Left lobe of liver (tissue), 2 donors: ENCODE measurements at places on chromosomes 1 and 21.

DNA sequence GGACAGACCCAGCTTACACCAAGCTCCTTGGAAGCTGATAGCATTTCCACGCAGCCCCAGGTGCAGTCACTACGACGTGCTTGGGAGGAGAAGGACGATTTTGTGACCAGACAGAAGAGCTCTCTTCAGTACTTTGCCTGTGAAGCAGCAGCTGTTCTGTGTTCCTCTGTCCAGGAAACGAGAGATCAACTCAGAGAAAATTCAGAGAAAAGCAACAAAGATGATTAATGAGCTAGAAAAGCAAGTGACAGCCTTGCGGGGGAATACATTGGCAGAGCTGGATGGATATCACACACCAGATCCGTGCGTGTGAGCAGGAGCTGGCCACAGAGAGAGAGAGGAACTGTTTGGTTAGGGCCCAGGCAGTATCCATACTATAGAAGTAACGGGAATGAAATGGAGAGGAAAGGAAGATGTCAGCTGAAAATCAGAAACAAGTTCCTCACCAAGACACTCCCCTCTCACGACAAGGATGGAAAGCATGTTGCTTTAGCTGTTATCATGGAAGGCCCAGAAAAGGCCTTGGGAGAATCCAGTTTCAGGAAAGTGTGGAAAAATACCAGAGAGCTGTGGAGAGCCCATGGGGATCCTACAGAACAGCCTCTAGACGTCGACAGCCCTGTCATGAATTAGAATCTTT, 106.2 kb downstream of the TOMM20 start:
- peak; percentile 33 for DNase-seq

- no peak for DNase-seq
Measured at GRCh38 chr1:32702599-32703478, at the start of gene SYNC. TSS of gene SYNC (minus strand) at chr1:32702770. CDS start at chr1:32702660, 110 bp downstream.

- no peak for DNase-seq
Measured at GRCh38 chr1:208433971-208434370, 189.8 kb upstream of the PLXNA2 start.

- peak; percentile 22 for DNase-seq
Measured at GRCh38 chr1:223219846-223220610, 77.0 kb upstream of the TLR5 start.

DNA sequence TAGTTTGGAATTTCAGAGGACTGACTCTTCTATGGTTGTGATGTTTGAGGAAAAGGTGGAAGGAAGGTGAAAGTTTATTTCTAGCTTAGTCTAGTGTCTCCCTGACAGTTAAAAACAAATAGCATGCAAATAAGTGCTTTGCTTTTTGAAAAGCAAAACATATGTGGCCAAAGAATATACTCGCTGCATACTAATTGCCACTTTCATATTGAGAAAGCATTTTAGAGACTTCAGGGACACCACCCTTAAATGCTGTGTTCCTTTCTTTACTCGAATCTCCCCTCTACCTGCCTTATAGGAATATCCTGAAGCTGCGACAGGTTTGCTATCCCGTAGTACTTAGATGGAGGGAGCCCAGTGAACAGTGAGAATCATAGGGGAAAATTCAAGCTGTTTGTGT, 23.2 kb downstream of the GLUL start:
- DNase-seq, result no peak

GRCh38 chr1:233114860-233115259, 164.4 kb downstream of the NTPCR start:
- no peak for DNase-seq

DNA sequence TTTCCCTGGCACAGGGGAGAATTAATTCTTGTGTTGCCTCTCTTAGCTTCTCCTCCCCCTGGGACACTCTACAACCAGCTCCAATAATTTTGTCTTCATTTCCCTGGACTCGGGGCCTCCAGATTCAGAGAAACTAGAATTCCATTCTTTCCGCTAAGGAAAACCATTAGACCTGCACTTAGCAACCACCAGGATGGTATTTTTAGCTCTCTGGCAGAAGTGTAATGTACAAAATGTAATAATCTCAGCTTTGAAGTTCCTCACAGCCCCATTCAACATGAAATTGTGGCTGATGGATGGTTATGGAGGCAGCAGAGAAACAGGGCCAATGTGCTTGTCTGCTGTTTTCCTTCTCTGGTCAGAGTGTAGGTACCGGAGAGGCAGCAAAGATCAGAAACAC, 113.8 kb downstream of the KCND3 start:
- no peak for DNase-seq

- no peak for DNase-seq
Measured at GRCh38 chr1:193014400-193014799, 44.8 kb downstream of the UCHL5 start.

DNA sequence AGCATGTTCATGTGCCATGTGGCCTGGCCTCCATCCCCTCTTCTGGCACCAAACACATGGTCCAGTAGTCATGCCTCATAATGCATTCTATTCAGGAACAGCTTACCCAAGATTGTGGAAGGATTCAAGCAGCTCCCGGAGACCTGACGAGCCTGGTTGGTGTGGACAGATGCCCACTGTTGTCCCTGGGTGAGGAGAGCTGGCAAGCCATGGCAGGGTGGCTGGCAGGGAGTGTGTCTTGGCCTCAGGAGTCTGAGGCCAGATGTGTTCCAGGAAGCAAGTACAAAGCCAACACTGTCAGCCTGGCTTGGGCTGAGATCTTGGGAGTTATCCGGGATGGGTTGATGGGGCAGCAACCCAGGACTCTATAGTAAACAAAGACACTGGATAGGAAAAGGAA, 7.3 kb upstream of the FABP3 start:
- DNase-seq, result no peak

DNA sequence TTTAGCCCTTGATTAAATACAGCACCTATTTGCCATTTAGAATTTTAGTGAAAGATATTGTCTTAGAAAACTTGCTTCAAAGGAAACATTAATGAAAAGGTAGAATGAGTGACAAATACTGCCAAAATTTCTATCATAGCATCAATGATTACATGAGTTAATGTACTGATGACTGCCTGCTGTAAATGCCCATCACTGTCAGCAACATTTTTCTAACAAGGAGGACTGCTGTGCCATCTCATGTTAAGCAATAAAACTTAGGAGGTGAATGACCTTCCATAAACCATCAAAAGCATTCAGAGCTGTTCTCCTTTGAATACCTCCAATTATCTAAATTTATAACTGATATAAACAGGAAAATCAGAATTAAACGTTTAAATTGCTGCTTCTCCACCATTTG, 54.3 kb downstream of the GRIK1 start:
- DNase-seq, result no peak

GRCh38 chr1:112320058-112320457, 76.0 kb upstream of the CTTNBP2NL start:
- no peak for DNase-seq

- DNase-seq, result no peak
Measured at GRCh38 chr1:231982871-231983587, 356.4 kb downstream of the DISC1 start.

DNA sequence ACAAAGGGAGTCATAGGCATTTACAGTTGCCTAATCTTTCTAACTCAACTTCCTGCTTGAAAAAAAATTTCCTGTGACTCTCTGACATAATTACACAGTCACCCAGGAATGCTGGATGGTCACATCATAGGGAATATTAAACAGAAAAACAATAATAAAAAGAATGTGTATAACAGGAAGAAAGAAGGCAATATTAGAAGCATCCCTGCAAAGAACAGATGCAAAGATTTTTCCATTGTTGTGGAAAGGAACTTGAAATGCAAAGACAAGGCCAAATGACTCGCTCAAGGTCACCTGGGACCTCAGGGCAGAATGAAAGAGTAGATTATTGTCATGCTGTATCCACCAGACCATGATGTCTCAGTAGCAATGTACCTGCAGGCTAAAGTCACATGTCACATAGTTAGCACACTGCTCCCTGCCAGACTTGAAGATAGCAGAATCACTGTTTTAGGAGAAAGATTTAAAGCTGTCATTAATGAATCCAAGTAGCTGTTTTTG, 184.3 kb downstream of the CYYR1 start:
- DNase-seq, result no peak

DNA sequence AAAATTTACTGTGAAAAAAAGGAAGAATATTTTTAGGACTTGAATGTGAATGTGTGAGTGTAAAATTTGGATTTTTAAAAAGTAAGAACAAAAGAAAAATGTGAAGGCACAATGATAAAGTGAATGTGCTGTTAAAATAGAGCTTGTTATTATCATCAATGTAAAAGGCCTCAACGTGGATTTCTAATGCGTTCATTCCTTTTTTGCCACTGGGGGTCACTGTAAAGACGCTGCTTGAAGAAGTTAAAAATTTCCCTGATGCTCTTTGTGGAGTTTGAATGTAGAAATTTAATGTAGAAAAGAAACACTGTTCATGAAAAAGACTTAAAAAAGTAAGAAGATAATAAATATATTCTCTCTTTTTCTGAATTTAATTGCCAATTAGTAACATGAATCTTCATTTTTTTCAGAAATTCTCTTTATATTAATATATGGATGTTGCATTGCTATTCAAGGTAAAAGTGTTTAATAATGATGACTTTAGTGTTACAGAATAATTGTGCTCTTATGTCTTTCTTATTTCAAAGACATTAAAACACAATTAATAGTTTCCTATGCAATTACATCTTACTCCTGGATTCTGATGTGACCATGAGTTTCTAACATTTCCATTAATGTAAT, 161.5 kb downstream of the DNM3 start:
- DNase-seq, result no peak
